WTC11 (cell line): ENCODE measurements at places on chromosomes 4 and X. TPM values are rescaled to one million over a fixed set of nuclear protein-coding genes. Genes with fewer than 3 reads are reported as not detected.

DNA sequence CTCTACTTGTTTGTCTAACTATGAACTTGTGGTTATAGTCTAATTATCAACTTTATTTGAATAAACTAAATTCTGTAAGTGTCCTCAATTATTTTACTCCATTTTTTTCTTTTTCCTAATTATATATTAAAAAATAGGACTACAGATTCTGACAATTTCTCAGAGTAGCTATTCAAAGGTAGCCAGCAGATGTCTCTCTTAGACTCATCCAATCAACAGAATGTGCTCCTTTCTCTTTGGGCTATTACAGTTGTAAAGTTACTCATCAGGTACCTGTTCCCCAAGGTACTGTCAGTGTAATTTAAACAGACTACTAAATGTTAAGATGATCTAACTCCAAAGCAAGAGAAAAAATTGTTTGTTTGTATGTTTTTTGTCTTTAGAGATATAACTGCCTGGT is 248.6 kb downstream of the PCDH18 start:
- DNase-seq, result no peak

The NSG1 gene
- 20.3 to 24.2 TPM (median 22.3 TPM) in 3 replicates for total RNA-seq

- DNase-seq, result no peak
These were observed 253.9 kb upstream of the PPARGC1A start for GRCh38 chr4:24143741-24144140.

DNA sequence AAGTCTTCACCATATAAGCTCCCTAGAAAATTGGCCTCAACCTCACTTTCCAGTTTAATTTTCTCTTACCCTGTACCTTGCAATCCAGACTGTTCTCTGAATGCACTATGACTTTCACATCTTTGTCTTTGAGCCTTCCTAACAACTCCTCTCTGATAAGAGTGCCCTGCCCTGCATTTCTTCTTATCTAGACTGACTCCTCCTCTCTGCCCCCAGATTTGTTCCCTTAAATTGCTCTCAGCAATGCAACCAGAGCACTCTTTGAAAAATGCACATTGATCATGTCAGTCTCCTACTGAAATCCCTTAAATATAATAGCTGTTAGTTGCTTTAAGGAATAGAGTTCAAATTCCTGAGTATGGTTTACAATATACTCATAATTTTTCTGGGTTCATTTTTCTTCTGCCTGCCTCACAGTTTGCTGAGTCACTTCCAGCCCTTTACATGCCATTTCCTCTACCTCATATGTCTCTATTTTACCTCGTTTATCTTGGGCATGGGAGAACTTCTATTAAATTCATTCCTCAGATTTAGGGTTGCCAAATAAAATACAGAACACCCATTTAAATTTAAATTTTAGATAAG is 582.7 kb upstream of the AADAT start:
- DNase-seq, result no peak

The USP38 gene
- 9.9 to 10.3 TPM (median 10.0 TPM) in 3 replicates for total RNA-seq

GRCh38 chrX:146433771-146434170 is 375.8 kb upstream of the CXorf51B start:
- no peak for DNase-seq

GRCh38 chr4:58749206-58749605 is 1639.0 kb upstream of the IGFBP7 start:
- DNase-seq, result no peak

The SYTL4 gene
- total RNA-seq, result 0.16 to 0.31 TPM (median 0.27 TPM) in 3 replicates

The ETDA gene
- total RNA-seq, result not detected in 3 replicates

DNA sequence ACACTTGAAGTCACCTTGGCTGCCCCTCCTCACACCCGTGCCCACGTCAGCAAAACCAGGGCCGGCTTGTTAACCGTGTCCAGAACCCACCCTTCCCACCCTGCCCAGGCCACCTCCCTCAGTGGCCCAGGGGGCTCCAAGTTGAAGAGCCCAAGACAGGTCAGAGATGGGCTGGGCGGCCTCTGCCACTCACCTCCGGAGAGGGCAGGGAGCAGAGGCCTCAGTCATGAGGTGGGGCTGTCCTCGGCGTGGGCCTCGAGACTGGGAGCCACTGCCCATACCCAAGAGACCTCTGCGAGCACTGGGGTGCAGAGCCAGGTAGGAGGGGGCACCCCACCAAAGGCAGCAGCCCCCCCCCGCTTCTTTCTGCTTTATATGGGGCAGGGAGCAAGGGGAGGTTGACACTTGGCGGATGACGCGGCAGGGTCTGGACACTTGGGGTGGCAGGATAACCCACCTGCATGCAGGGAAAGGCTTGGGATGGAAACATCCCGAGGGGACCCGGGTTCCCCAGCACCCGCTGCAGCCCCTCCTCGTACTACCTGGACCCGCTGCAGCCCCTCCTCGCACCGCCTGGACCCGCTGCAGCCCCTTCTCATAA is 38.0 kb upstream of the SPON2 start:
- DNase-seq, result no peak

- DNase-seq, result no peak
These were observed 235.2 kb downstream of the HEPH start for GRCh38 chrX:66399273-66399672.

The RAB41 gene
- total RNA-seq, result not detected in 3 replicates

DNA sequence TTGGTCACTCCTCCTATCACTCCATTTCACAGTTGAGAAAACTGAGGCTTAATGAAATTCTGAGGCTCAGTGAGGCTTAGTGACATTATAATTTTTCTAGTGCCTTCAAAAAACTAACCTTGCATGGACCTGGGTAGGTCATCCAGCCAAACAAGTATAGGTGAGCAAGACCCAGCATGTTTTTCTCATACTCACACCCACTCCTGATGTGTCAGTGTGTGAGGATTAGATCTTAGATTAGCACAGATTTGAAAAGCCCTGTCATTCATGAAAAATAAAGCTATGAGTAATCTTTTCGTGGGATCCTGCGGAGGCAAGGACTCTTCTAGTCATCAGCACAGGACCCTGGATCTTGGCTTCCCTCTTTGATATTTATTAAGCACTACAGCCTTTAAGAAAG is 146.7 kb downstream of the CHIC2 start:
- no peak for DNase-seq

DNA sequence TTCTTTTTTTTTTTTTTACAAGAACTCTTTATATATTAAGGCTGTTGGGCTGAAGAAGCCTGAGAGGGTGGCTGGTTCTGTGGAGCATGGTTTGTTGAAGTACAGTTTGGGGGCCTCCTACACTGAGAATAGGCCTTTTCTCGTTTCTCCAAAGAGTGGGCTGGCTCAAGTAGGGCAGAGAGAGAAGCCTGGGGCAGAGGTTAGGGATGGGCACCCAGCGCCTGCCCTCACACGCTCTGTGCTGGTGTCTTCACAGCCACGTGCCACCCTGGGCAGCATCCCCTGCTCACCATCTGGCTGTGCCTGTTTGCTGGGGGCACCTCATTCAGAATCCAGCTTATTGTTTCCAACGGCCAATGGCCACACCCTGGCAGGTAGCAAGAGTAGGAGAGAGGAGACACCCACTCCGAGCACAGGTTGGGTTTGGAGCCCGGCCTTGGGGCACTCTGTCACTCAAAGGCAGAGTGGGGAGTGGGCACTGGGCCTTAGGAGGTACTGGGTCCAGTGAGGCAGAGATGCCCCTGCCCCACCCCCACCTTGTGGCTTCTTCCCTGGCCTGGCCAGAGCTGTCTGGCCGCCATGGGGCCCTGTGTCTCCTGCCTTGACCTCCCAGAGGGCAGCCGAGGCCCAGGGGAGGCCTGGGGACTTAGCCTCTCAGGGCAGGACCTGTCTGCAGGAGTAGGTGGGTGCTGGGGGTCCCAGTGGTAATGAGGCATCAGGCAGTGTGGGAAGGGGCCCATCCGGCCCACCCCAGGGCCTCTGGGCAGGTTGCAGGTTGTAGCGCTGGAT is 2.9 kb downstream of the MSANTD1 start:
- DNase-seq, result peak; percentile 5

DNA sequence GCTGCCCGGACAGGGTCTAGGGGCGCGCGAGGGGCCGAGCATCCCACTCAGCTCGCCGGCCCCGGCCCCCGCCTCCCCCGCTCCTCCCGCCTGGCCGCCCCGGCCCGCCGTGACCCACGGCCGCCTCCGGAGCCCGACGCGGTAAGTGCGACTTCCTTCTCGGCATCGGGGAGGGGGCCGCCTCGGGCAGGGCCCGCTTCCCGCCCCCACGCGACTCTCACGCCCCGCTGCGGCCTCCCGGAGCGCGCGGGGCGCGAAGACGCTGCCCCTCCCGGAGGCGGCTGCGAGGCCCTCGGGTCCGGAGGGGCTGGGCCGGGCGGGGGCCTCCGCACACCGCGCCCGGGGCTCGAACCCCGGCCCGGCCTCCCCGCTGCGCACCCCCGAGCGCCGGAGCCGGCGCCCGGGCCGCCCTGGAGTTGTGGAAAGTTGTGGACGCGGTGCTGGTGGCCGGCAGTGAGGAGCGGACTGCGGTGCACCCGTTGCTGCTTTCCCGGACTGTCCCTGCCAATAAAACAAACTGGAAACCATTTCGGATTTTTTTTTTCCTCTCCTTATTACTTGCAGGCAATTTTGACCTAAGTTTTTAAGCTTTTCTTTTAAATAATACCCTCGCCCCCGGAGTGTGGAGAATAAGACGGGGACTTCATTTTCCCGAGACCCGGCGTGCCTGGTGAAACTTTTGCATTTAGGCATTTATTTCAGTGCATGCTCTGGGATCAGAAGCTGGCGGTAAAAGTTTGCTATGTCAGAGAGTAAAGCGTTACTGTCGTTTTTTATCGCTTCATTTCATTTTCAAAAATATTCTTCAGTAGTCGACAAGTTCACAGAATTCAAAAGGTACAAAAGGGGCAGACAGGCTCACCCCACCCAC is 13.0 kb upstream of the TMEM156 start:
- peak; percentile 46 for DNase-seq

The CT47C1 gene
- not detected in 3 replicates for total RNA-seq

The OTC gene
- total RNA-seq, result not detected in 3 replicates

- DNase-seq, result no peak
These were observed 16.8 kb upstream of the NFXL1 start for GRCh38 chr4:47930971-47931804.

- no peak for DNase-seq
These were observed 456.7 kb downstream of the GLUD2 start for GRCh38 chrX:121504153-121504552.

DNA sequence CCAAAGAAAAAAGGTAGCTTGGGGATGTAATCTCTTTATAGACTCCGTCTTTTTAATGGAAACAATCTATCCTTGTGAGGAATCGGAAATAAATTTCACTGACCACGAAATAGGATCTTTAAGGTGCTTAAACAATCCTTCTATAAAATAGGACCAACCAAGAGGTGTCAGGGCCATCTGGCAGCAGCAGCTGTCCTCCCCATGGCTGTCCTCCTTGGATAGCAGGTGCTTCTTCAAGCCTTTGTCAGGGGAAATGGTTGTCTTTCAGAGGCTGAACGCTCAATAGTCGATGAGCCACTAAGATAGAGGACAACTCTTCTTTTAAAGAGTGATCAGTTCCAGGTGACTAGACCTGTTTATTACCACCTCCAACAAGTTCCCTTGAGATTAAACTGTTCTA is 231.0 kb downstream of the ADGRL3 start:
- no peak for DNase-seq

DNA sequence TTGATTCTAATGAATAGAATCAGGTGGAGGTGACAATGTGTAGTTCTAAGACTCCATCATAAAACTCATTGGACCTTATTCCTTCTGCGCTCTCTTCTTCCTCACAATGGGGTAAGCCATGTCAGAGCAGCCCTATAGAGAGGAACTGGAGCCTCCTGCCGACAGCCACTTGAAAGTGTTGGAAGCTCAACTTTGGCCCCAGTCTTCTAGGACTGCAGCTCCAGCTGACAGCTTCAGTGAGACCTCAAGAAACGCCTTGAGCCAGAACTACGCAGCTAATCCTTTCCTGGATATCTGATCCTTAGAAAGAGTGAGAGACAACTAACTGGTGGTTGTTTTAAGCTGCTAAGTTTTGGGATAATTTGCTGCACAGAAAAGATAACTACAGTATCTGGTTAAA is 22.1 kb upstream of the ADH7 start:
- no peak for DNase-seq

DNA sequence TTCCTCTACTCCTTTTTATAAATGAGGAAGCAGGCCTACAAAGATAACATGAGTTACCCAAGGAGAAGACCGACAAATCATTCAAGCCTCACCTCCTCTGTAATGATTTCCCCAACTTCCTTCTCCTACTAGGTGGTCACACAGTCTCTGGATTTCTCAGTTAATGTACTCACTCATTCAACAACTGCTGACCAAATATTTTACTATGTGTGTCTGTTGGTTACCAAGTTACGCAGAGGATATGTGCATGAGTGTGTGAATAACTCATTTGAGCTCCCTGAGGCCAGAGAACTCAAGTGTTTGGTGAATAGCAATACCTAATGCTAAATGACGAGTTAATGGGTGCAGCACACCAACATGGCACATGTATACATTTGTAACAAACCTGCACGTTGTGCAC is 10.4 kb downstream of the CASK start:
- no peak for DNase-seq

The DCAF16 gene
- total RNA-seq, result 43.4 to 53.6 TPM (median 49.5 TPM) in 3 replicates

GRCh38 chr4:128286474-128287058 is 1.0 kb downstream of the PGRMC2 start:
- no peak for DNase-seq

The WDFY3 gene
- total RNA-seq, result 62.0 to 77.2 TPM (median 71.4 TPM) in 3 replicates

The CXCL3 gene
- total RNA-seq, result 3.5 to 7.7 TPM (median 7.0 TPM) in 3 replicates

The LAP3 gene
- 46.6 to 52.7 TPM (median 48.4 TPM) in 3 replicates for total RNA-seq

The COX7B2 gene
- total RNA-seq, result not detected in 3 replicates

The CACNA1F gene
- 1.6 to 2.7 TPM (median 1.8 TPM) in 3 replicates for total RNA-seq

DNA sequence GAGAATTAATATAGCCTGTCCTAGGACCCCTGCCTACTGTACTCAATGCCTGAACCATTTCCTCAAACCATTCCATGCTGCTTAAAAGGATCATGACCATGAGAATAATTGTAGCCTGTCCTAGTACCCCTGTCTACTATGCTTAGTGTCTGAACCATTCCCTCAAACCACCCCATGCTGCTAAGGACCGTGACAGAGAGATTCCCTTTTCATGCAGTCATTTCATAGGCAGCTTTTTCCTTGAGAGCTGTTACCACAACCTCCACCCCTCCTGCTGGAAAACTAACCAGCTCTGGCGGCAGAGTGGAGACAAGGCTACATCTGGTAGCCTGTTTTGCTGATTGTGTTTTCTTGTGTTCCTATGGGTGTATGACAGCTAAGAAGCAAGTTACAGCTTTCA is 174.9 kb upstream of the SMARCAD1 start:
- DNase-seq, result peak; percentile 20

DNA sequence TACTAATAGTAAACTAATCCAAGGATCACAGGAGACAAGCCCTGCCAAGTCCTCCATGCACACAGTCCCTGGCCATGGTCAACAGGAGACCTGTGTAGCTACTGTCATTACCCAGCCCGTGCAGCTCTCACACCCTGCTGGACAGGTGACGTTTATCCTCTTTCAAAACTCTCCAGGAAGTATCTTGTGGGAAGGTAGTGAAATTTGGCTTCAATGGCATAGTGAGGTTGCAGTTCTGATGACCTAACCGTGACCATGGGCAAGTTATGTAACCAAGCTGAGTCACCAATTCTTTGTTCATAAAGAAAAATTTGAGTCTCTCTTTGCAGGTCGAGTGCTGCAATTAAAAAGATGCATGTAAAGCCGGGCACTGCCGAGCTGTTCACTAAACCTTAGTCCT is 11.3 kb upstream of the SLC2A9 start:
- DNase-seq, result no peak

DNA sequence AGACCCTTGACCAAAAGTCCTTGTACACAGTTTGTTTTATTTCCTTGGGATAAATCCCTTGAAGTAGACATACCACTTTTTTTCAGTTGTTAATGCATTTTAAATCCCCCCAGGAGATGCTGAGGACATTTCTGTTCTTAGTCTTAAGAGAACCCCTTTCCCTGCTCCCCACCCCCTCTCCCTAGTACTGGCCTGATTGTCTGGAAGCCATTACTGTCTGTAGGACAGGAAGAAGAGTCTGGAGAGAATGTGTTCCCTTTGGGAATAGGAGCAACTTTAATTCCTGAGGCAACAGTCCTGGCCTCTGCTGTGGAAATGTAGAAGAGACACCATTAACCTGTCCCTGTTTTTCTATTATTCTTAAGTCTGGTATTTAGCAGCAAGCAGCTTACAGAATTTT is 52.3 kb upstream of the TMEM131L start:
- DNase-seq, result no peak
